Caco-2 (cell line): ENCODE measurements at places on chromosomes 1 and 21. TPM values are rescaled to one million over a fixed set of nuclear protein-coding genes. Genes with fewer than 3 reads are reported as not detected.

DNA sequence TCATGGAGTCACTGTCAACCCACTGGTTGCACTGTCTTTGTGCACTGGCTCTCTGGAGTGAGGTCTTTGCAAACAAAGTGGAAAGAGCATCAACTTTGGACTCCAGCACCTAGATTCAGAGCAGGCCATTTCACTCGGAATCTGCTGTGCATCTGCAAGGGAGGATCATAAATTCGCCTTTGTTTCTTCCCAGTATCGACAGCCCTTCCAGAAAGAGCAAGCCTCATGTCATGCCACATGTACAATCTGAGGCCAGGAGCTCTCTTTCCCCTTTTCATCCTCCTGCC lies 853 bp upstream of the PCSK9 start:
- peak overlapping the region; percentile 72 for H3K27ac ChIP-seq
- no peak for DNase-seq
- H3K4me3 ChIP-seq = no peak overlapping the region; the same call in 1 of the 2 replicates
- peaks cover 9% of the 10 kb centered on the region for H3K4me1 ChIP-seq
- H3K27me3 ChIP-seq = no peaks in the 10 kb centered on the region

- H3K4me1 ChIP-seq = no peaks in the 10 kb centered on the region
- DNase-seq = no peak
- H3K36me3 ChIP-seq = no peaks in the 10 kb centered on the region
- no peaks in the 10 kb centered on the region for H3K27me3 ChIP-seq
- H3K27ac ChIP-seq = no peak overlapping the region
These were observed 49.3 kb downstream of the AZIN2 start for GRCh38 chr1:33130297-33130696.

DNA sequence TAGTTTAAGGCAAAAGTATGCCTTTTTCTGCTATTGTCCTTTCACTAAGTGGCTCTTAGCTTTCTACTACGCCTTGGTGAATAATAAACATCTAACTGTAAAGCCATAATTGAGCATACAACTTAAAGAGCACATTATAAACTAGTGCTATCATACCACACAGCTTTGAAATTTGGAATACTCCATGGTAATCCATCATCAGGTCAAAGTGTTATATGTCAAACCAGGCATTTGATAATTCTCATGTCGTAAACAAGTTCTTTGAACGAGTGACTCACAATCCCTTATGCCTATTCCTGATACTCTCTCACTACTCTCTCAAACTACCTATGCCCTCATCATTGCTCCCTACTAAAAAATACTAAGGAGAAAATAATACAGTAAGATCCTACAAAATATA lies 60.3 kb upstream of the FMN2 start:
- no peak overlapping the region for H3K4me3 ChIP-seq
- no peaks in the 10 kb centered on the region for H3K36me3 ChIP-seq
- H3K27ac ChIP-seq = no peak overlapping the region
- no peaks in the 10 kb centered on the region for H3K27me3 ChIP-seq
- no peak for DNase-seq

GRCh38 chr1:20584890-20585289 lies 4.0 kb upstream of the CDA start:
- no peak overlapping the region for H3K4me3 ChIP-seq
- H3K4me1 ChIP-seq = peaks cover 8% of the 10 kb centered on the region; the same call in 1 of the 2 replicates
- H3K27ac ChIP-seq = no peak overlapping the region
- no peaks in the 10 kb centered on the region for H3K36me3 ChIP-seq

- H3K27me3 ChIP-seq = no peaks in the 10 kb centered on the region
- no peaks in the 10 kb centered on the region for H3K4me1 ChIP-seq
- H3K4me3 ChIP-seq = no peak overlapping the region
- H3K27ac ChIP-seq = no peak overlapping the region
These were observed 364.7 kb downstream of the SMYD3 start for GRCh38 chr1:246142320-246142893.

DNA sequence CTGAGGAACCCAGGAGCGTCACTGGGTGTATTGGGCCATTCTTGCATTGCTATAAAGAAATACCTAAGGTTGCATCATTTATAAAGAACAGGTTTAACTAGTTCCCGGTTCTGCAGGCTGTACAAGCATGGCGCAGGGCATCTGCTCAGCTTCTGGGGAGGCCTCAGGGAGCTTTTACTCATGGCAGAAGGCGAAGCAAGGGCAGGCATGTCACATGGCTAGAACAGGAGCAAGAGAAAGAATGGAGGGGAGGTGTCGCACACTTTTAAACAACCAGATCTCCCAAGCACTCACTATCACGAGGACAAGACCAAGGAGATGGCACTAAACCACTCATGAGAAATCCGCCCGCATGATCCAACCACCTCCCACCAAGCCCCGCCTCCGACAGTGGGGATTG lies 65.2 kb downstream of the PSMG1 start:
- H3K27me3 ChIP-seq = no peaks in the 10 kb centered on the region
- DNase-seq = no peak
- H3K36me3 ChIP-seq = no peaks in the 10 kb centered on the region
- no peaks in the 10 kb centered on the region for H3K4me1 ChIP-seq
- no peak overlapping the region for H3K27ac ChIP-seq
- no peak overlapping the region for H3K4me3 ChIP-seq

- H3K27ac ChIP-seq = no peak overlapping the region
- H3K4me3 ChIP-seq = no peak overlapping the region
- no peaks in the 10 kb centered on the region for H3K27me3 ChIP-seq
- no peaks in the 10 kb centered on the region for H3K36me3 ChIP-seq
These were observed 218.6 kb downstream of the SLC45A1 start for GRCh38 chr1:8536515-8536914.

- no peaks in the 10 kb centered on the region for H3K27me3 ChIP-seq
- no peak overlapping the region for H3K4me3 ChIP-seq
- no peaks in the 10 kb centered on the region for H3K4me1 ChIP-seq
- DNase-seq = no peak
These were observed 168.1 kb downstream of the AMY1C start for GRCh38 chr1:103917795-103918194.

DNA sequence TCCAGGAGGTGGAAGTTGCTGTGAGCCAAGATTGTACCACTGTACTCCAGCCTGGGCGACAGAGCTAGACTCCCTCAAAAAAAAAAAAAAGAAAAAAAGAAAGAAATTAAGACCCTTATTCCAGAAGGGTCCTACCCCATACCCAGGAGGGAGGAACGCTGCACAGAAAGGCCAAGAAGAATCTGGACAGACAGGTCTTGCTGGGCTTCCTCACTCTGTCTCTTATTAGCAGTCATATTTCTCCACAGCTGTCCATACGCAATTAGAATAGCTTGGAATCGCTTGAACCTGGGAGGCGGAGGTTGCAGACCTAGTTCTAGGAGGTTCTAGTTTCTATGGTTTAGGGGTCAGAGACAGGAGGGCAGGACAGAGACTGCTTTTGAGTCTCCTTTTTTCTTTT lies 3.2 kb upstream of the PAQR7 start:
- no peaks in the 10 kb centered on the region for H3K36me3 ChIP-seq
- no peak overlapping the region for H3K4me3 ChIP-seq
- H3K4me1 ChIP-seq = peaks cover 35% of the 10 kb centered on the region
- no peaks in the 10 kb centered on the region for H3K27me3 ChIP-seq
- H3K27ac ChIP-seq = no peak overlapping the region

- H3K27ac ChIP-seq = no peak overlapping the region
- no peaks in the 10 kb centered on the region for H3K27me3 ChIP-seq
- no peak overlapping the region for H3K4me3 ChIP-seq
- no peaks in the 10 kb centered on the region for H3K36me3 ChIP-seq
These were observed 62.2 kb upstream of the SRSF10 start for GRCh38 chr1:24042315-24042714.

DNA sequence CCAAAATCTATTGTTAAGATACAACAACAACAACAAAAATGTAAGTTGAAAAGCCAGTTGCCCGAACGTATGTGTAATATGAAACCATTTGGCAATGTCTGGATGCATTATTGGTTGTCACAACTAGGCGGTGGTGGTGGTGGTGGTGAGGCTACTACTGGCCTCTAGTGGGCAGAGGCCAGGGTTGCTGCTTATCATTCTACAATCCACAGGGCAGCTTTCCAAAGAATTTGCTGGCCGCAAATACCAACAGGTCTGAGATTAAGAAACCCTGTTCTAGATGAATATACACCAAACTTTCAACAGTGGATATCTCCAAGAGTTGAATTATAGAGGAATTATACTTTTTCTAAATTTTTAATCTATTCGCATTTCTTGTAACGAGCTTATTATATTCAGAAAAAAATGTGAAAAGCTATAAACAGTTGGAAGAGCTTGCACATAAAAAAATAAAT lies 26.8 kb upstream of the ZNF697 start:
- H3K36me3 ChIP-seq = no peaks in the 10 kb centered on the region
- H3K27ac ChIP-seq = no peak overlapping the region
- no peaks in the 10 kb centered on the region for H3K4me1 ChIP-seq

The ADAMTS5 gene
- not detected in 2 replicates for total RNA-seq

The DIO1 gene
- 6.8 and 7.1 TPM in 2 replicates for total RNA-seq

The KRTAP20-3 gene
- total RNA-seq = not detected in 2 replicates

The PDPN gene
- 0.49 TPM in 1 of 2 replicates, not detected in the other for total RNA-seq
